ENCODE measurements at places on chromosomes 6 and 20.

GRCh38 chr6:144809120-144809519, 524.0 kb downstream of the UTRN start:
- no peak for DNase-seq

DNA sequence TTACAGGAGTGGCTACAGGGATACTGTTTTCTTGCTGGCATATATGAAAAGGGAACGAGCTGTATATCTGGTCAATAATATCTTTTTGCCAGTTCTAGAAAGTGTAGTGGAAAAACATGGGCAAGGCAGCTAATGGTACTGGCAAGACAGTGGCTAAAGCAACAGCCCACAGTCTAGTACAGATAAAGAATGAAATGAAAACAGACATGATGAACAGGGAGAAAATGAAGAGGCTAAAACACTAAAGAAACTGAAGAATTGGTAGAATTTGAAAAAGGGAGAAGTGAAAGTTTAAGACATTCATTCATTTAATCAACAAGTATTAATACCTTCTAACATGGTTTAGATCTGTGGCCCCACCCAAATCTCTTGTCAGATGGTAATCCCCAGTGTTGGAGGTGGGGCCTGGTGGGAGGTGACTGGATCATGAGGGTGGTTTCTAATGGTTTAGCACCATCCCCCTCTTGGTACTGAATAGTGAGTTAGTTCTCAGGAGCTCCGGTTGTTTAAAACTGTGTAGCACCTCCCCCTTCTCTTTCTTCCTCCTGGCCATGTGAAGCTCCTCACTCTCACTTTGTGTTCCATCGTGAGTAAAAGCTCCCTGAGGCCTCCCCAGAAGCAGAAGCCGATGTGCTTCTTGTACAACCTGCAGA, 18.1 kb downstream of the FAM184A start:
- DNase-seq = no peak

DNA sequence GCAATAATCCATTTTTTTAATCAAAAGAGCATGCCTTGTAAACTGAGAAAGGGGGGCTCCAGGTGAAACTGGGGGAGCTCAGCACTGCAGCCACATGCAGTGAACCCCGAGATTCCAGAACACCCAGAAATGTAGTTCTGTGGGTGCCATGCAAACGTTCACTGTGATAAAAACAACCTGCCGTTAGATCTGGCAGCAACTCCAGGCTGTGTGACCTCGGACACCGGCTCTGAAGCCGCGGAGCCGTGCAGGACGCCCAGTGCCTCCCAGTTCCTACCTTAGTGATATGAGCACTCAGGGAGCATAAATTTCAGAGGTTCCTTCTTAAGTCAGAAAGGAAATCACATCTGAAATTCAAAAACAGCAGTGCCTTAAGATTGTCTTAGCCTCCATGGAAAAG, 85.4 kb upstream of the THBS2 start:
- DNase-seq = no peak

DNA sequence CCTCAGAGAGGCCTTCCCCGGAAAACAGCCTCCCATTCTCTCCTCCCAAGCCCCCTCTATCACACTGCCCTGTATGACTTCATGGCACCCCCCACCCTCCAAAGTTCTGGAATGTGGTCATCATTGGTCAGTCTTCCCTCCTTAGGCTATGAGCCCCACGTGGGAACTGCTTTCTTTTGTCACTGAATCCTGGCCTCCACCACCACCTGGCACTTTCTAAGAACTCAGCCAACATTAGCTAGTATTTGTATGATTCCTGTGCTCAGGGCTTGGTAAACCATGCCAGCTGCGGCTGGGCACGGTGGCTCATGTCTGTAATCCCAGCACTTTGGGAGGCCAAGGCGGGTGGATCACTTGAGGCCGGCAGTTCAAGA, 8.4 kb upstream of the E2F1 start:
- no peak for DNase-seq

GRCh38 chr20:15317546-15318232, 980.3 kb upstream of the FLRT3 start:
- no peak for DNase-seq

GRCh38 chr20:24775966-24776365, 173.1 kb upstream of the CST7 start:
- no peak for DNase-seq

- DNase-seq = no peak
These were observed 1.3 kb upstream of the SDCBP2 start for GRCh38 chr20:1330075-1330830.

GRCh38 chr6:101286146-101286545, 107.4 kb upstream of the GRIK2 start:
- DNase-seq = no peak

- peak; percentile 96 for DNase-seq
These were observed 60.0 kb downstream of the TRIM27 start for GRCh38 chr6:28863604-28864325.

DNA sequence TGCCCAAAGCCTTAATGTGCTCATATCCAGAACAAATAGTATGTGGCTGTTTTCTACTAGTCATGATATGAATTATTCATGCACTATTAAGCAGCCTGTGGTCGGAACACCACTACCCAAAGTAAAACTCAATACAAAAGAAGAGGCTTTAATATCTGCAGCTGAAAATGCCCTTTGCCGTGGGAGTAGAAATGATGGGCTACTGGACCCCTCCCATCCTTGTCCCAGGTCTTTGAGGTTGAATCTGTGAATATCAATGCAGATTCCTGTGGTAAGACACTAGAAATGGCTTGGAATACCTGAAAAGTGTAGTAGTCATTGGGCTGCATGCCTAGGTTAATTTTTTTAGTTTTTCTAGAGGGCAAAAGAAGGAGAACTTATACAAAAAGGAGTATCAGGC, 303.7 kb downstream of the TBC1D7 start:
- DNase-seq = no peak

- no peak for DNase-seq
These were observed 7.1 kb downstream of the PANK2 start for GRCh38 chr20:3896302-3896701.

DNA sequence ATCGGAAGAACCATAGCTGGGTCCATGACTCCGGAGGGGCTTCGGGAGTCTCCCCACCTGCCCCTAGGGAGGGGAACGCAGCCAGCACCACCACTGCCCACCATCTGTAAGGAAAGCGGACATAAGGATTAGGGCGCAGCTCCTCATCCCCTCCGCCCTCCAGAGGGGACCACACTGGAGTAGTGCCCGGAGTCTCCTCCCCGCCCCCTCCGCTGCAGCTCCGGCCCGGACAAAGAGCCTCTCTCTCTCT, 628 bp downstream of the SLC35B2 start:
- DNase-seq = no peak

- DNase-seq = no peak
These were observed 88.3 kb downstream of the CEBPB start for GRCh38 chr20:50278684-50279531.

DNA sequence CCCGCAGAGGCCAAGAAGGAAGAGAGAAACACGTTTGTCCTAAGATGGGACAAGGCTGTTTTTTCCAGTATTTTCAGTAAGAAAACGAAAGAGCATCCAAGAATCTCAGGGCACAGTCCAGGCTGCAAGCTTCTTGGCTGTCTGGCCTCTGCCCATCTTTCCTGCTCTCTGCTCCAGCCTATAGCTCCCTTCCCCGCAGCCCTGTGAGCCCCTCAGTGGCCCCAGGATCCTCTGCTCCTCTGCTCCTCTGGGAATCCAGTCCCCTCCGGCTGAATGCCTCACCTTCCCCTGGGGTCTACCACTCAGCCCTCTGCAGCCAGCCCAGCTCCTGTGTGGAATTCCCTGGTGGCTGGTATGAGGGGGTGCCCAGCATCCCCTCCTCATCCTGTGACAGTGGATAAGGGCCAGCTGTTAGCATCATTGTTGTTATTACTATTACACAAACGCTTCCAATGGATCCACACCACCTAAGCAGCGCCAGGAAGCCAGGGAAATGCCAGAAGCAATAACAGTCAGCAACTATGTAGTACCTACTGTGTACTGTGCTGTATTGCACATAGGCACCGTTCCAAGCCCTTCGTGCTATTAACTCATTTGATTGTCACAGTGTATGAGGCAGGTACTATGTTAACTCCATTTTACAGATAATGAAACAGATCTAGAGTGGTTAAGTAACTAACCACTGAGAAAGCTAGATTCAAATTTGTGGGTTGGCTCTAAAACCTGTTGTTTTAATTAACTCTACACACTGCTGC, 60.3 kb upstream of the PTPN1 start:
- no peak for DNase-seq

DNA sequence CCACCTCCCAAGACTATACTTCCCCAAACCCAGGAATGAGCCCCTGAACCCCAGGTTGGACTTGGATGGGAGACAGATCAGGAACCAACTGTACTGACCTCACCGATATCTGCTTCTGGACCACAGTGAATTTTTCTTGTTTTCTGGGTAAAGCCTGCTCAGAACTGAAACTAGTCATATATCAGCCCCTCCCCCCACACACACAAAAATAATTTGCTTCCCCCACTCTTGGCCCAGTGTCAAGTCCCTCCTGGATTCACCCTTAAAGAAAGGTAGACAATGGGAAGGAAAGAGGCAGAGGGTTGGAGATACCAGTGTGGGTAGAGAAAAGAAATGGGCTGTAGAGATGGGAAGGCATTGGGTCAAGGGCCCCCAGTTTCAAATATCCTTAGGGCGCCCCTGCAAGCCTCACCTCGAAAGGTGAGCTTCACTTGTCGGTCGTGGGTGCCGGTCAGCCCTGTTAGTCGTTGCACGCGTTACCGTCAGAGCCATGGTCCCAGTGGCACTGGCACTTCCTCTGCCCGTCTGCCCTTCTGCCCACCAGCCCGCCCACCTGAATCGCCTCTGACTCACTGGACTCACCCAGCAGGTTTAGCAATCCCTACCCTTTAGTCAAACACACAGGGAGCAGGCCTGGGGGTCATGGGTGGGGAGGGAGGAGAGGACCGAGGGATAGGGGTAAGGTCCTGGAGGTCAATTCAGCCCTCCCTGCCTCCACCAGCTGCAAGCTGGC, 8.5 kb upstream of the SPAG4 start:
- no peak for DNase-seq

DNA sequence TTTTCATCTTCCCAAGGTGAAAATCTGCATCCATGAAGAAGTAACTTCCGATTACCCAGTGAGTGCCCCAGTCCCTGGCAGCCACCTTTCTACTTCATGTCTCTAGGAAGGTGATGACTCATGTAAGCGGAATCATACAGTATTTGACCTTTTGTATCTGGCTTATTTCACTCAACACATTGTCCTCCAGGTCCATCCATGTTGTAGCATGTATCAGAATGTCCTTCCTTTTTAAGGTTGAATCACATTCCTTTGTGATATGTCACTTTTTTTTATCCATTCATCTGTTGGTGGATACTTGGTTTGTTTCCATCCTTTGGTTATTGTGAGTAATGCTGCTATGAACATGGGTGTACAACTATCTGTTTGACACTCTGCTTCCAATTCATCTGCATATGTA, 176.3 kb upstream of the CDYL start:
- DNase-seq = no peak

DNA sequence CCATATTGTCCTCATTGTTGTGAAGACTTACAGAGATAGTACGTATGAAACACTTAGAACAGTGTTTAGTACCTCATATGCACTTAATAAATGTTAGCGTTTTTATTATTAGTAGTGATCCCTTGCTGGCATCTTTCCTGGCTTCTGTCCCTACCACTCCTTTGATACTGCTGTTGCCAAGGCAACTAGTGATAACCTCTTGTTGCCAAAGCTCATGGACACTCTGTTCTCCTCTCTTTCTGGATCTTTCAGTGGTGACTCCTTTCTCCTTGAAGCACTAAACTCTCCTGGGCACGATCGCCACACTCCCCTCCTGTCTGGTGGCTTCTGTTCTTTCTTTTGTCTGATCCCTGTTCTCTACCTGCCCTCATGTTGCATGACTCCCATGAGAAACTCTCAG, 83.5 kb downstream of the FOXO3 start:
- no peak for DNase-seq

GRCh38 chr20:5668529-5668868, 81.7 kb upstream of the SHLD1 start:
- no peak for DNase-seq

DNA sequence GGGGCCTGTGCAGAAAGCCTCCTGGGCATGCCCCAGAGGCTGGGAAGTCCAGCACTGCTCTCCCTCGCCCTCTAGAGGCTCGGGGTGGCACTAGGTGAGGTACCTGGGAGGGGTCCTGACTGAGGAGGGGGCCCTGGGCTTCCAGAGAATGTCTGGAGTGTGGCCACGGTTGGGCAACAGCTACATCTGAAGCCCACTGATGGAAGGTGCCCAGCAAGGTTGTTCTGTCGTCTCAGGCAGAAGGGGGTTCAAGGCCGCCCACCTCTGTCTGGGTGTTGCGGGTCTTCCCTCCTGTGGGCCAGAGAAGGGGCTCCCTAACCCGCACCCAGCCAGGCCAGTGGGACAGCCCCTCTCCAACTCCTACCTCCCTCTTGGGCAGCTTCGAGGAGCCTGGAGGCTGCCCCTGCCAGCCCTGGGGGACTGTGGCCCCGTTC, 11.4 kb upstream of the VEGFA start:
- DNase-seq = no peak

- no peak for DNase-seq
These were observed 435.5 kb upstream of the NRSN1 start for GRCh38 chr6:23690453-23691049.

GRCh38 chr20:3890398-3890751, 1.2 kb downstream of the PANK2 start:
- no peak for DNase-seq

DNA sequence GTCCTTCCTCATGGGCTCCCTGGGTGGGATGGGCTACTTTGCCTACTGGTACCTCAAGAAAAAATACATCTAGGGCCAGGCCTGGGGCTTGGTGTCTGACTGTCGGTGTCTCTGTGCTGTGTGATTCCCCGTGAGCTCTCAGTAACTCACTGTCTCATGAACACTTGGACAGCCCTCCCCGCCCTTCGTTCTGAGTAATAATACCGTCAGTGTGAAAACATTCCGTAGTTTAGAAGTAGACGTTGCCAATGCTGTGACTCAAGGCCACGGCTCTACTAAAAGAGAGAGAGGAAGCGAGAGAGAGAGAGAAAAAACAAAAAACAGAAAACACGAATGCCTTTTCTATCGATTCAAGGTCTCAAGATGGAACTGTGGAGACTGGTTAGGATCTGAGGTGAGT, 31.8 kb downstream of the FITM2 start:
- no peak for DNase-seq

GRCh38 chr6:138225953-138226352, 7.7 kb upstream of the PBOV1 start:
- DNase-seq = no peak

DNA sequence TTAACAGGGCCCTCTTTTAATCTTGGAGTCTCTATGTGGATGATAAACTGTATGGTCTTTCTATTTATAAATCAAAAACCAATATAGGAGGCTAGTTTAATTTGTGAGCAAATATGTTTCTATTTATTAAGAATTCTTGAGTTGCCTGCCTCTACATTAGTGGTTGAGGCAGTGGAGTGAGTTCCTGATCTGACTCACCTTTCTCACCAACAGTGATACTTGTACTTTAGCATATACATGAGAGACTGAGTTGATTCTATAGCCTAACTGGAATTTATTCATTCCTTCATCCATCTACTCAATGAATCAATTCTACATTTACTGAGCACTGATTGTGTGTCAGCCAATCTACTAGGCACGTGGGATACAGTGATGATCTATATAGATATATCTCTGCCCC, 126.9 kb downstream of the TRMT11 start:
- no peak for DNase-seq
